Fibroblast of skin of right quadriceps (primary cell): ENCODE measurements at places on chromosomes 2 and 18.

DNA sequence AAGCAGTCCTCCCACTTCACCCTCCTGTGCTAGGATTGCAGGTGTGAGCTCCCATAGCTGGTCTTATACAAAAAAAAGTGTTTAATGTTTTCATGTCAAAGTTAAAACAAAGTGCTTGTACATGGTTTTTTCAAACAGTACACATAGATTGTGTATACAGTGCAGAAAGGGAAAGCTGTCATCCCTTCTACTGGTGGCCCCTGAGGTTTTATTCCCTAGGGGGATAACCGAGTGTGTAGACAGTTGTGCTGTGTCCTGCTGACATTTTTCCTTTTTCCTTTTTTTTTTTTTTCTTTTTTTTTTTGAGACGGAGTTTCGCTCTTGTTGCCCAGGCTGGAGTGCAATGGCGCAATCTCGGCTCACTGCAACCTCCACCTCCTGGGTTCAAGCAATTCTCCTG is 10.8 kb downstream of the TUBB6 start:
- DNase-seq: no peak

- DNase-seq: peak; percentile 54
Measured at GRCh38 chr2:62287899-62288880, 92.3 kb downstream of the B3GNT2 start.

DNA sequence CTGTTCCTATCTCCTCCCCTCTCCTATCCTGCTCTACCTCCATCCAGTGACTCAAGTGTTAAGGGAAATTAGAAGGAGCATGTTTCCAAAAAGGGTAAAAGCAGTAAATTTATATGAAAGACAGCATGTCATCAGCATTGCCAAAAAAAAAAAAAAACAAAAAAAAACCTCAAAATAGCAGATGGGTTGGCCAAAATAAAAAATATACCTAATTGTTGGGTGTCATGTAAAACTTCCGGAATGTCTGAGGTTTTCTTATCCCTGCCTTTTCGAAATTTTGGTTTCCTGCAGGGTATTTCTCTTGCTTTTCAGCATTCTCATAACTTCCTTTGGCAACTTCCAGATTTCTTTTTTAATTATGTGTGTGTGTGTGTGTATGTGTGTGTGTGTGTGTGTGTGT is 241.6 kb upstream of the FN1 start:
- peak; percentile 72 for DNase-seq

GRCh38 chr2:103734911-103735310 is 973.1 kb downstream of the TMEM182 start:
- no peak for DNase-seq

GRCh38 chr18:62717169-62717924 is 2.0 kb downstream of the PHLPP1 start:
- DNase-seq: peak; percentile 58

DNA sequence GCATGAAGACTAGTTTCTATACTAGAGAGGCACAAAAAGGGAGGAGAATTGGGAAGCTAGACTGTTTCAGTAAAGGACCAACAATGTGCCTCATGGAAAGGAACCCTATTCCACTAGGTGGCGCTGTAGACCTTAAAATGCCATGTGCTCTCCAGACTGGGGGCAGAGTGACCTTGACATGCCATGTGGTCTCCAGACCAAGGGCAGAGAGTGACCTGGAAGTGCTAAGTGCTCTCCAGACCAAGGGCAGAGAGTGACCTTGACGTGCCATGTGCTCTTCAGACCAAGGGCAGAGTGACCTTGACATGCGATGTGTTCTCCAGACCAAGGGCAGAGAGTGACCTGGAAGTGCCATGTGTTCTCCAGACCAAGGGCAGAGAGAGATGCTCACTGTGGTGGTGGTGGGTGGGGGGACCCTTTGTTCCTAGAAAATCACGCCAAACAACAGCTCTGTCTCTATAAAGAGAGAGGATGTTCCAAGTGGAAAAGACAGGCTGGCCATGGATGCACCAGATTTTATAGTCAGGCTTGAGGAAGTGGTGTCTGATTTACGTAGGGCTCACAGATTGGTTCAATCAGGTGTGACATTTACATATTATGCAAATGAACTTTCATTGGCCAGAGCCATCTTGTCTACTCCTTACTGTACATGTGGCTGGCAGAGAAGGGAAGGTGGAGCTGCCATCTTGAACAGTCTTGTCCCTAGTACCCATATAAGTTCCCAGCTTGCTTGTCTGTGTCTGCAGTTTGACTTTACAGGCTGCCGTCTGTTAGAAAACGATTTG is 344.0 kb upstream of the DDX18 start:
- no peak for DNase-seq

DNA sequence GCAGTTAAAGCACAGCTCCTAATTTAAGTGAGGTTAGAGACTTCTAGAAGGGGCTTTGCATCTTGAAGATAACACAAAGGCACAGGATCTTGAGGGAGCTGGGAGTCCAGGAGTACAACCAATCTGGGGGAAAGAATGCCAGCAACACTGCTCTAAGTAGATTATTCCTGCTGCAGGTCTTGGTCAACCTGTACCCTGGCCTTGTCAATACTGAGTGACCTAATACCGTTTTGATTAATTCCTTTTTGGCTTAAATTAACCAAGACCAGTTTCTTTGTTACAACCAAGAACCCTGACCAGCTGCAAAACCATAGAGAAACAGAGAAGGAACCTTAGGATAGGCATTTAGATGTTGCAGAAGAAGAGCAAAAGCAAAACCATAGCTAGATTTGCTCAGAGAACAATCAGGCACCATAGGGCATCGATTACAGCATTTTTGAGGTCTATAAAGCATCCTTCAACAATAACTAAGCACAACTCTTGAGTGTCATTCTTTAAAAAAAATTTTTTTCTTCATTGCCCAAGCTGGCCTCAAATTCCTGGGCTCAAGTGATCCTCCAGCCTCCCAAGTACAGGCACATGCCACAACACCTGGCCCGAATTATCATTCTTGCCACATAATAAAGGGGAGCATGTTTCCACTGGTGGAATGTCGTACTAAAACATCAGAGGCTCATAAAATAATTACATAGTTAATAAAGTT is 6.3 kb downstream of the STARD7 start:
- DNase-seq: peak; percentile 55

DNA sequence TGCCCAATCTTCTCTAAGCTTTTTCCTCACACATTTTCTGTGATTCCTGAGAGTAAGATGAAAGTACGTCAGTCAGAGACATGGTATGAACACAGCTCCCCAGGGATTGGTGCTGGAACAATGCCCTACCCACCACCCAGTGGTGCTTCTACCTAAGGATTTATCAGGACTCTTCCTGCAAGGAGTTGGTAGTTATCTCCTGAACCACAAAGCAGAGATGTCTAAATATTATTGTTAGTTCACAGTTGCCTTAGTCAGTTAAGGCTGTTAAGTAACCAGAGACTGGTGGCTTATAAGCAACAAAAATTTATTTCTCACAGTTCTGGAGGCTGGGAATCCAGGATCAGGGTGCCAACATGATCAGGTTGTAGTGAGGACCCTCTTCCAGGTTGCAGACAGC is 60.3 kb upstream of the CCDC85A start:
- no peak for DNase-seq

DNA sequence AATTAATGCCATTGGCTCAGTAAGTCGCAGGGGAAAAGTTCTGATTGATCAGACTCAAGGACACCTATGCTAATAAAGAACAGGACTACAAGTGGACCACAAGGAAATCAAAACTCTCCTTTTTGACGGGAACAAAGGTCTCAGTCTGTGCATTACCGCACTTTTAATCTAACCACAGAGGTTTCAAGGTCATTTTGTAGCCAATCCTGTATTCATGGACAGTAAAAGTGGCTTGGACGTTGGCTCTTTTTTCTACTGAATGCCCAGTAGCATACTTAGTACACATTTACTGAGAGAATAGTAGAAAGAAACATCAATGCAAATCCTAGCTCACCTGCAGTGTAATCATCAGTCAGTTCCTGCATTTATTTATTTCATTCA is 471.9 kb downstream of the PID1 start:
- DNase-seq: no peak

- DNase-seq: peak; percentile 18
Measured at GRCh38 chr2:214232271-214232670, 178.6 kb upstream of the VWC2L start.

DNA sequence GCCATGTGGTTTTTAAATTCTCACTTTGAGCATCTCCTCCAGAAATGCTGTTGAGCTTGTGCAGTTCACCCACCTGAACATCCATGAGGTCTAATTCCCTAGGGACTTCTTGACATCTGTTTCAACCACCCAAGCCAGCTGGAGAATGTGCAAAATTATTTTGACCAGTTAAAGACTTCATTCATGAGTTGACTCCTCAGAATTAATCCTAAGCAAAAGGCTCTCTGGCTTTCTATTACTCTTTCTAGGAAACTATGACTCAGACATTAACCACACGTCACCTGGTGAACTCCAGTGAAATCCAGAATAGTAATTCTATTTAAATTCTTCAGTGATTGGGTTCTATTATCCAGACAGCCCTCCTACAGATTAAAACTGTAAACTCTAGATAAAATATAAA is 247.5 kb downstream of the NBAS start:
- peak; percentile 54 for DNase-seq

- DNase-seq: no peak
Measured at GRCh38 chr2:192585418-192585817, 390.7 kb upstream of the TMEFF2 start.

- no peak for DNase-seq
Measured at GRCh38 chr18:59923539-59924196, 23.9 kb downstream of the PMAIP1 start.

DNA sequence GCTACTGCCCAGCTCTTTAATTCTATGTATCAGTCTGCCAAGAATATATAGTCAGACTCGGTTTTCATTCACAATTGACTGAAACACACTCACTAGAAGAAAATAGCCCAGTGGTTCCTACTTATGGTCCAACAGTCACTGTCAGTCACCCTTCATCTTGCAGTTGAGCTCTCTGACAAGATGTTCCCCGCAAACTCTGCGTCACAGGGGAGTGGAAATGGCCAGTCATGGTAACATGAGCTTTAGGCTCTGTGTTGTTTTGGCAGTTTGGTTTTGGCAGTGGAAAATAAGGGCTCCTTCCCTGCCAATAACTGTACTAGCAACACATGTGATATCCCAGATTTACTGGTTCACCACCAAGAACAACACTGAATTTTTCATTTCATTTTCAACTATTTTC is 122.5 kb downstream of the PRPF40A start:
- DNase-seq: peak; percentile 33

DNA sequence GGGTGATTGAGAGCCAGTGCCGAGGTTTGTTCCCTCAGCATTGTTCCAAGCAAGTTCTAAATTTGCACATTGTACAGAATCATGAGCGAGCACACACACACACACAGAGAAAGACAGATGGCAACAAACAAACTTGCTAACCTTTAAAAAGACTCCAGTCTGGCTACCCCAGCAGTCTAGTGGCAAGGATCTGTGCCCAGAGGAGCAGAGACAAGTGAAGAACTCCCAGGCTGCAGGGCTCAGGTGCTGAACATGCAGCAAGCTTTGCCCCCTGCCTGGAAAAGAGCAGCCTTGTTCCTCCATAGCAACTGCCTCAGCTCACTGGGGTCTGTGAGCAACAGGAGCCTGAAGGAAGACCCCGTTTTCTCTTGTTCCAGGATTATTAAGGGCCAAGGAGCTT is 169.2 kb upstream of the CCDC68 start:
- DNase-seq: no peak

- DNase-seq: no peak
Measured at GRCh38 chr2:85583667-85584353, 421 bp upstream of the VAMP5 start.

GRCh38 chr2:196677404-196677803 is 37.9 kb downstream of the CCDC150 start:
- peak; percentile 6 for DNase-seq

DNA sequence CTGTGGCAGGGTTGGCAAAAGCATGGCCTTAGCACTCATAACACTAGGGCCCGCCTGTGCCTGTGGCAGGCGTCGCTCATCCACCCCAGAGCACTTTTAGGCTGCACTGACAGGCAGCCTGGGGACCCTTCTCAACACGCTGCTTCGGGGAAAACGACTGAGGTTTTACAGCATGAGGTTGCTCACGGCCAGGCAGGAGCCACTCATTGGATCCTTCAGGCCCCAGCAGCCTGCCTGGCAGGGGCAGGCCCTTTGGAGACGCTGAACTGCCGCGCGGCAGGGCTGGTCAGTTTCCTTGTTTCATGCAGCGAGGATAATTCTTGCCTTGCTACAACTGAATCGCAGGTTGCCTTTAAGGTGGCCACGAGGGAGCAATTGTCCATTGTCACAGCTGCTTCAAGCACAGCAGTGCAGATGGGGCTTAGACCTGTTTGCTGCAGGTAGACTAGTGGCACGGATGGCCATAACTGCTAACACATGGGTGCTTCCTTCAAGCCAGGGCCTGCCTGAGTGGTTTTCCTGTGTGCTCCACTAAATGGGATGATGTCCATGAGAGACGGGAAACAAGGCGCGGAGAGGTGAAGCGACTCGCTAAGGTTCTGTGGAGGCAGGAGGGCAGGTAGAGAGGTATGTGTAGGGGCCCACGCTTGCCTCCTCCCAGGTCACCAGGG is 49.9 kb upstream of the HS6ST1 start:
- DNase-seq: no peak

DNA sequence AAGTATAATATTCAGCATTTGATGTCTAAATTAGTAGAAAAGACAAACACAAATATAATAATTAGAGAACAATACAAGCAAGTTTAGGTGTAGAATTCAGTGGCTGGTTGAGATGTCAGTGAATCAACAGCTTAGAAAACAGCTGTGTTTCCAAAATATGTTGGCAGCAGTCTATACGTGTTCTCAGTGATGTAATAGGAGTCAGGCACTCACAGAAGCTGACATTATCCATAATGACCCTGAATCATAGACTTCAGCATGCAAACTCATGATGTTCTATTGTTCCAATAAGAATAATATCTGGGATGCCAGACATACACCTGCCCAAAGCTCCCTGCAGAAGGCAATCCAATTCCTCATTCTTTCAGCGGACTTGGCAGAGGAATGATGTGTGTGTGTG is 164.7 kb downstream of the SLC8A1 start:
- peak; percentile 42 for DNase-seq

- peak; percentile 75 for DNase-seq
Measured at GRCh38 chr2:119248311-119248710, 24.7 kb downstream of the STEAP3 start.

- peak; percentile 51 for DNase-seq
Measured at GRCh38 chr18:68660354-68661183, 54.3 kb downstream of the TMX3 start.

DNA sequence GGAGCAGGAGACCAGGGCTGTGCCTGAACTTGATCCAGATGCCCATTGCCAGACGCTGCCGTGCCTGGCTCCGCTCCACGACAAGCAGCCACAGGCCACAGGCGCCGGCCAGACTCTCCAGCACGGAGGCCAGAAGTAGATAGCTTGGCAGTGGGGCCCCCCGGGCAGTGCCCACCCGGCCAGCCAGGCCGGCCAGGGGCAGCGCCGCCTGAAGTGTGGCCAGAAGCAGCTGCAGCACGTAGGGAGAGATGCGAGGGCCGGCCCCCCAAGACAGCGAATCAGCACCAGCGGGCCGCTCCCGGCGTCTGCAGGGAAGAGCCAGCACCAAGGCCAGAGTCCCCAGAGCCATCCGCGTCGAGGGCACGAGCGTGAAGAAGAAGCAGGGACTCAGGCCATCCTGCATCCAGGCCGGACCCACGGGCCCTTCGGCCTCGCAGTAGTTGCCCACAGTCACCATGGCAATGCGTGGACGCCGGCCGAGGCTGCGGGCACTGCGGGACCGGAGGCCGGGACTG is 484 bp downstream of the ABCB6 start:
- peak; percentile 68 for DNase-seq
